ENCODE measurements at places on chromosomes 3 and 15. TPM values are rescaled to one million over a fixed set of nuclear protein-coding genes. Genes with fewer than 3 reads are reported as not detected.

SMCO1 gene
- total RNA-seq = not detected

C2CD4B gene
- total RNA-seq = 0.92 TPM

DNA sequence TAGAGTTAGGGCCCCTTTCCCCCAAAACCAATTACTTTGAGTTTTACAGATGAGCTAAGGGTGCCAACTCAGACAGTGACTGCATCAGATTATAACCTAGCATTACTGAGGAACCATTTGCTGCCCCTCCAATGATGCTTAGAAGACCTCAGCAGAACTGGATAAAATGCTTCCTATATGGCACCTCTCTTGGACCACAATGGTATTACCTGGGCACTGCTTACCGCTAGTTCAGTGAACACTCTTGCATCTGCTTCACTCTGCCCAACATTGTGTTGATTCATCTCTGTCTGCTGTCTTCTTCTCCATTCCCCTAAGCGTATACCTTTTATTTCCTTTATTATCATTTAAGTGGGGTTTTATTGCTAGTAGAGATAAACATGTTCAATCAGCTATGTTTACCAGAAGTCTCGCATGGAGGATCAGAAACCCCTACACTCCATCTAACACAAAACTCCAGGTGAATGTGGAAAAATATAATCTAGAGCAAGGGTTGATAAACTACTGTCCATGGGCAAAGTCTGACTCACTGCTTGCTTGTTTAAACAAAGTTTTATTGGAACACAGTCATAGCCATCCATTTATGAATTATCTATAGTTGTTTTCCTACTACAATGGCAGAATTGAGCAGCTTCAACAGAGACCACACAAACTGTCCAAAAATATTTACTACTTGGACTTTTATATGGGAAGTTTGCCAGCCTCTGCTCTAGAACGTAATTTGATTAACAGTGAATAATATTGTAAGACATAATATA lies 100.2 kb upstream of the PTX3 start:
- H3K27me3 ChIP-seq = no peaks in the 10 kb centered on the region
- H3K4me1 ChIP-seq = no peaks in the 10 kb centered on the region
- no peak overlapping the region for H3K4me3 ChIP-seq
- no peaks in the 10 kb centered on the region for H3K36me3 ChIP-seq

DNA sequence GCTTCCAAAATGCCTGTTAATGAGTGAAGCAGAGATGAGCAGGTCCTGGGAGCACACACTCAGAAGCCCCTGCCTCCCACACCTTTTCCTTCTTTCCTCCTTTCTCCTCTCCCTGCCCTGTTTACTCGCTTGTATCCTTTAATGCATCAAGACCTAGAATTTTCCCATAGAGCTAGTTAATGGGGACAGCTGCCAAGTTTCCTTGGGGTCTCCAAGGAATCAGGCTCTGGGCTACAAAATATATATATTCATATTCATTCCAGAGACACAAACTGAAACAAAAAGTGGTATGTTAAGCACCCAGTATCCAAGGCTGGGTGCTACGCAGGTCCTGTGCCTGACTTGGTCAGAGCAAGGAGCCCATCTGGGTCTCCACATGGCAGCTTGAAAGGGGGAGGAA lies 235.6 kb downstream of the MYRIP start:
- H3K4me1 ChIP-seq = no peaks in the 10 kb centered on the region
- H3K27me3 ChIP-seq = no peaks in the 10 kb centered on the region
- H3K36me3 ChIP-seq = no peaks in the 10 kb centered on the region
- no peak for DNase-seq

GRCh38 chr3:183296944-183297343 lies 43.9 kb downstream of the B3GNT5 start:
- no peak for DNase-seq
- H3K36me3 ChIP-seq = no peaks in the 10 kb centered on the region
- no peaks in the 10 kb centered on the region for H3K4me1 ChIP-seq
- H3K27ac ChIP-seq = no peak overlapping the region
- no peaks in the 10 kb centered on the region for H3K27me3 ChIP-seq

GRCh38 chr15:56980473-56980872 lies 62.0 kb downstream of the TCF12 start:
- no peak overlapping the region for H3K4me3 ChIP-seq
- H3K36me3 ChIP-seq = no peaks in the 10 kb centered on the region
- H3K4me1 ChIP-seq = peaks cover 10% of the 10 kb centered on the region
